CD4-positive, alpha-beta T cell treated with Interleukin-12 subunit alpha and Interleukin-12 subunit beta, for 1 hour (primary cell): ENCODE measurements at places on chromosomes 3 and 15.

DNA sequence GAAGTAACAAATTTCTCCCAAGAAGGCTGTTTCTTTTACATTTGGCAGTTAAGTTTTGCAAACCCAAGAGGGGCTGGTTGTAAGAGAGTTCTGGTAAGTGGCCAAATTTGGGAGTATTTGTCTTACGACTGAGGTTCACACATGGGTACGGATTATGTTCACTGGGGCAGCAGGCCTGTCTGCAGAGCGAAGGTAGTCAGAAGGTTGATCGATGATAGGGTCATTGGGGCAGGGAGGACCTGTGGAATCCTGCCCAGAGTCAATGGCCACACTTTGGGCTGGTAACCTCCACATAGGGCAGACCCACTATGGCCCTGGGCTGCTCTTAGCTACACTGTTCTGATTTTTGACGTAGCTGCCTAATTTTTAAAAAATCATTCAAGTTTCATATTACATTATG is 368.6 kb downstream of the EPHB1 start:
- no peak for DNase-seq

DNA sequence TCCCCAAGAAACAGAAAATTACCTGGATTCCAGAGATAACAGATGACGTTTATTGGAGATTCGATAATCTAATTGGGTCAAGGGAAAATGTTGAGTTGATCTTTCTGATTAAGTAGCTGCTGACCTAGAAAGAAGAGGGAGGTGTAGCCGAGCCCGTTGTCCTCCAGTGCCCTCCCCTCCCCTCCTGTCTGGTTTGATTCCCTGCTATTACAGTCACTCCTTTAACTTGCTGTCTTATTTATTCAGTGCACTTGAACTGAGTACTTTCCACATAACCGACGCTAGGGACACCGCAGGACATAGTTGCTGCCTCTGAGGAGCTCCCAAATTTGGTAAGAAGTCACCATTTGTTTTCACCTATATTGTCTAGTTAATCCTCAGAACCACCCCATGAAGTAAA is 103.7 kb downstream of the AQP9 start:
- no peak for DNase-seq

- DNase-seq, result no peak
These were observed 2.3 kb downstream of the POPDC2 start for GRCh38 chr3:119657887-119658702.

GRCh38 chr15:96261575-96262034 is 68.9 kb upstream of the NR2F2 start:
- DNase-seq, result no peak

DNA sequence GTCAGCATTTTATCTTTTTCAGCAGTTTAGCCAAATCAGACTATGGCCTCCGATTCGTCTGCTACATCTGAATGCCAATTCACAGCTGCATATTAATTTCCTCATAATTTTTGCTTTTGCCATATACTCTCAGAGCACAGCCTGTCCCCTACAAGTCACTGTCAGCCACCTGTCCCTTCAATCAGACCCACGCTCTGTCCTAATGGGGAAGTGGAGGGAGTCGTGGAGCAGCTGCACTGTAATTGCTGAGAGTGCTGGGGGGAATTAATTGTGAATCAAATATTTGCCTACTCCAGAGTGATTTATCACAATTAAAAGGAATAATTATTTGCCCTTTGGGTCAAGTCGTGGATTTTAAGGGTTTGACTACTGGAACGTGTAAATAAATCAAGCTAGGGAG is 75.5 kb downstream of the EBLN2 start:
- no peak for DNase-seq

- no peak for DNase-seq
These were observed 25.4 kb upstream of the SLC25A26 start for GRCh38 chr3:66195347-66195783.
